Kidney tubule cell (primary cell): ENCODE measurements at places on chromosomes 6 and 20.

DNA sequence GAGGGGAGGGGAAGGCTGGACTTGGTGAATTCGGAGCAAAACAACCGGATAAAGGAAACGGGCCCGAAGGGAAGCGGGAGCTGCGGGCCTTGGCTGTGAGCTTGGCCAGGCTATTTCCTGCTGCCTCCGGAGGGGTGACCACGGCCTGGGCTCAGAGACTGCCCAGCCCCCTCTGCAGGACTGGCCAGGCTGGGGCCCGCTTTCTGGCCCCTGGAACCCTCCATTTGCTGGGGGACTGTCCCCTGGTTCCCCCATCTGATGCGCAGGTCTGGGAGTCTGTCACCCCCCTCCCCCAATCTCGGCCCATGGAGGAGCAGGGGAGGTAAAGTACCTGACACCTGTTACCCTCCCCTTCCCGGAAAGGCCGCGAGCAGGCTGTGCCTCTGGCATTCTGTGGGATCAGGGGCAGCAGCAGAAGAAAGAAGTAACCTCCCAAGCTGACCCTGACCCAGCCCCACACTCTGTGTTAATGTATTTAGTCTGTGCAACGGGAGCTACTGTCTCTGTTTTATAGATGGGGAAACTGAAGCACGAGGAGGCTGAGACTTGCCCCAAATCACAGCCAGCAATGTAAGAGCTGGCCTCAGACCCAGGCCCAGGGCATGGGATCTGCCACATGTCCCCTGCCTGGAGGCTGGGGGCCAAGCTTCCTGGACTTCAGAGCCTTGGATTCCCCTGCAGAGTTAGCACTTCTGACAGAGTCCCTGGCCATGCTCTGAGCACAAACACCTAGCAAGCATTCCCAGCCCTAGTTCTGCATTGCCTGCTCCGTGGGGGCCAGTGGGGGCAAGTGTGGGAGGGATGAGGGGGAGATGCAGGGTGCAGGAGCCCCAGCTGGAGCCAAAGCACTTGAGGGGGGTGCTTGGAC is 3.5 kb downstream of the C20orf204 start:
- no peak for DNase-seq

- no peak for DNase-seq
Measured at GRCh38 chr6:153563001-153563400, 431.9 kb upstream of the RGS17 start.

- peak; percentile 82 for DNase-seq
Measured at GRCh38 chr6:150025201-150025917, at the start of gene RAET1L. TSS of gene RAET1L (minus strand) at chr6:150025532. CDS start at chr6:150025471, 61 bp downstream.

- DNase-seq: no peak
Measured at GRCh38 chr6:18389479-18389878, 2.3 kb downstream of the RNF144B start.

- DNase-seq: no peak
Measured at GRCh38 chr6:90097356-90097755, 199.3 kb downstream of the BACH2 start.

DNA sequence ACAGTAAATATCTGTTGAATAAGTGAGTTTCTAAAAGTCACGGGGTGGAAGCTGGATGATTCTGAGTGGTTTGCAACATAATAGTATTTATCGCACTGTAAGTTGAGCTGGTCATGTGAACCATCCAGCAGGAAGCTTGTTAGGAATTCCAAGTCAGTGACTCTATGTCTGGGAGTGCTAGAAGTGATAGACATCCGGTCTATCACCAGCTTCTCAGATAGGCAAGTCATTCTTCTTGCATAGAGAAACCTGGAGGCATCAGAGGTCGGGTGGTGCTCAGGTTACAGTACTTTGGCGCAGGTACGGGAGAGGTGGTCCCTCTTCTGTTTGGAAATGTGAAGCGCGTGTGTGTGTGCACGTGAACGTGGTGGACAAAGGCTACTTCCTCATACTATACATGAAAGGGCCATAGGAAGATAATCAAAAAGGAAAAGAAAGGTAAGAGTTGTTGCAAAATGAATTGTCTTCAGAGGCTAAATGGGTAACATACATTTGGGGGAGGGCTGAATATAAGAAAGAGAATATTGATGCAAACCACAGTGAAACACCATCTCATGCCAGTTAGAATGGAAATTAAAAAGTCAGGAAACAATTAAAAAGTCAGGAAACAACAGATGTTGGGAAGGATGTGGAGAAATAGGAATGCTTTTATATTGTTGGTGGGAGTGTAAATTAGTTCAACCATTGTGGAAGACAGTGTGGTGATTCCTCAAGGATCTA is 299.3 kb upstream of the ZFP64 start:
- peak; percentile 96 for DNase-seq

- DNase-seq: no peak
Measured at GRCh38 chr20:57027777-57028176, 238.7 kb downstream of the BMP7 start.

- DNase-seq: no peak
Measured at GRCh38 chr6:170212051-170212756, 78.7 kb downstream of the DLL1 start.

DNA sequence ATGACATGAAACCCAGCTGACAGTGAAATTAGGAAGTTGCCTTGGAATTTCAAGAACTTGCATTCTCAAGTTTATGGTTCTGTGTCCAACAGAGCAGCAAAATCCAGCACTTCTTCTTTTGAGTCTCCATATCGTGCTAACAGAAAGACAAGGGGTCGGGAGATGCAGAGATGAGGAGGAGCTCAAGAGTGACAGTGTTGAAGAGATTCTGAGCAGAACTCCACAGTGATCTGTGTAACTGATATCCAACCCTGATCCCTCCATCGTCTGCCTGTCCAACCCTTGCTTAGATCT is 21.2 kb upstream of the BTN1A1 start:
- no peak for DNase-seq

GRCh38 chr6:33983721-33984465 is 162.0 kb downstream of the GRM4 start:
- no peak for DNase-seq

GRCh38 chr6:41074692-41075436 is 2.1 kb downstream of the NFYA start:
- DNase-seq: no peak

DNA sequence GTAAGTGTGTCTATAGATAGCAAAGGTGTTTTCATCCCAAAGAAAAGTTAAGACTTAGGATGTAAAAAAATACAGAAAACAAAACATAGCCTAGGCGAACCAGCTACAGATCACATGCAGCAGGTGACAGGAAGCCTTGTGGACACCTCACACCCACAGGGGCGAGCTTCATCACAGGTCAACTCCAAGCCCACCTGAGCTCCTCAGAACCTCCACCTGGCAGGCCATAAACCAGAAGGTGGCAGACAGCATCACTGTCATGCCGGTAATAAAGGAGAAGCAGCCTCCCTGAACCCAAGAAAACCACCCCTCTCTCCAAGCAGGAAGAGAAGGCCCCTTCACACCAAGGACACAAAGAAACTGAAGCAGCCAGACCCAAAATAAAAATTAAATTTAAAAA is 1.0 kb downstream of the RALGAPA2 start:
- DNase-seq: peak; percentile 21

- DNase-seq: no peak
Measured at GRCh38 chr20:34022151-34022838, 28.6 kb downstream of the RALY start.

GRCh38 chr6:47483516-47483852 is 5.9 kb downstream of the CD2AP start:
- DNase-seq: no peak
